ENCODE measurements at places on chromosomes 7 and 10. TPM values are rescaled to one million over a fixed set of nuclear protein-coding genes. Genes with fewer than 3 reads are reported as not detected.

Gene AS3MT
- 2.2 TPM for total RNA-seq

Gene OPTN
- 120 TPM for total RNA-seq

Gene ZNF425
- total RNA-seq, result 1.2 TPM

Gene CHRM2
- not detected for total RNA-seq

Gene TSPAN33
- total RNA-seq, result 4.4 TPM

Gene TLX1
- not detected for total RNA-seq

Gene INMT
- total RNA-seq, result 30.1 TPM

Gene UCN3
- not detected for total RNA-seq

Gene AASS
- total RNA-seq, result 128 TPM

Gene FFAR4
- total RNA-seq, result 1.1 TPM

Gene PROSER2
- total RNA-seq, result 4.9 TPM

Gene ZNF800
- 31.3 TPM for total RNA-seq

Gene HECW1
- 0.38 TPM for total RNA-seq

Gene AKR1E2
- 13.9 TPM for total RNA-seq

Data from subcutaneous adipose tissue (tissue), 4 donors.